Lung (tissue), 17 donors: ENCODE measurements at places on chromosomes 4 and X.
A peak's percentile ranks its signal among the peaks of the same experiment; 100 is the strongest.

- DNase-seq: peak; percentile 14
Measured at GRCh38 chrX:80812176-80812575, 2.5 kb upstream of the BRWD3 start.

GRCh38 chr4:68708566-68708965 is 38.1 kb upstream of the UGT2B15 start:
- DNase-seq: no peak

GRCh38 chrX:40949071-40949470 is 136.2 kb upstream of the USP9X start:
- DNase-seq: no peak

DNA sequence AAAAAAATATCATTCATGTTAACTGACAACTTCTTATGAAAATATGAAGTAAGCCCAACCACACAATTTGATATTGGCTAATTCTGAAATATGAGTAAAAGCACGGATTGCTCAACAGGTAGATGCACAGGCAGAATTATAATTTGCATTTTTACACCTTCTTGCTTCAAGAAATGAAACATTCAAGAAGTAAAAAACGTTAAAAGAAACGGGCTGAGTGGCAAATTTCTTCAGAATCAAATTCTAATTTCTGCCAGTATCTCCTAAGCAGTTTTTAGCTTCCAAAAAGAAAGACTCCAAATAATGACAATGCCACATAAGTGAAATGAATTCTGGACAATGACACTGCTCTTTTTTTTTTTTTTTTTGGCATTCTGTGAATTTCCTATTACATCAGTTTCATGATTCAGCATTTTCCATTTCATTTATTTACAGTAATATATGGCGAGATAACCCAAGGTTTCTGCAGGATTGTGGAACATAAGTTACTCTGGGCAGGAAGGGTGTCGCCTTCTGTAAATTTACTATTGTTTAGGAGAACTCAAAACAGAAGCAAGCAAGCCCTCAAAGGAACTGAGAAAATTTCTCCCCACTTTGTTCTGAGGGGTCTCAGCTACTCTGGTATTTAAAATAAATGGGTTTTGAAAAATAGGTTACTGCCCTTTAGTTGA is 1.4 kb downstream of the SEL1L3 start:
- peak; percentile 46 for DNase-seq

- no peak for DNase-seq
Measured at GRCh38 chr4:97106161-97106560, 1037.1 kb downstream of the STPG2 start.

DNA sequence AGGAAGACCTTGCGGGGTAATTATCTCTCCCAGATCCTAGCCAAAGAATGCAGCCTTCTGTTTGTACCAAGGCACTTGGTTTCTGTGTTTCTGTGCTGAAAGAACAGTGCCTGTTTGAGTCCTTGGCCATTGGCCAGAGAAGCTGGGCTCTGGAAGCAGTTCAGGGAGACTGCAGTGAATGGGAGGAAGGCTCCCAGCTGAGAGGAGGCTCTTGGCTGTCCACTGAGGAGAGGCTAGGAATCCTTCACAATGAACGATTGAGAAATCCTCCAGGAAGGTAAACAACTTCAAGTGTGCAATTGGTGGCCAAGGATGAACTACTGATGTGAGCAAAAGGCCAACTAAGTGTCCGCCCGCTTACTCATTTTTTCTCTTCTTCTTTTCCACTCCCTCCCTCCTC is 61.3 kb downstream of the HS3ST1 start:
- peak; percentile 87 for DNase-seq

DNA sequence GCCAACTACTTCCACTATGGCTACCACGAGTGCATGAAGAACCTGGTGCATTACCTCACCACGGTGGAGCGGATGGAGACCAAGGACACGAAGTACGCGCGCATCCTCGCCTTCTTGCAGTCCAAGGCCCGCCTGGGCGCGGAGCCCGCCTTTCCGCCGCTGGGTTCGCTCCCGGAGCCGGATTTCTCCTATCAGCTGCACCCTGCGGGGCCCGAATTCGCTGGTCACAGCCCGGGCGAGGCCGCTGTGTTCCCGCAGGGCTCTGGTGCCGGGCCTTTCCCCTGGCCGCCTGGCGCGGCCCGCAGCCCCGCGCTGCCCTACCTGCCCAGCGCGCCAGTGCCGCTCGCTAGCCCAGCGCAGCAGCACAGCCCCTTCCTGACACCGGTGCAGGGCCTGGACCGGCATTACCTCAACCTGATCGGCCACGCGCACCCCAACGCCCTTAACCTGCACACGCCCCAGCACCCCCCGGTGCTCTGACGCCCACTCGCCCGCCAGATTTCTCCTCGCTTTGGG is 2.1 kb downstream of the HELT start:
- peak; percentile 40 for DNase-seq

- no peak for DNase-seq
Measured at GRCh38 chrX:98357146-98357545, 1473.4 kb downstream of the RPA4 start.

DNA sequence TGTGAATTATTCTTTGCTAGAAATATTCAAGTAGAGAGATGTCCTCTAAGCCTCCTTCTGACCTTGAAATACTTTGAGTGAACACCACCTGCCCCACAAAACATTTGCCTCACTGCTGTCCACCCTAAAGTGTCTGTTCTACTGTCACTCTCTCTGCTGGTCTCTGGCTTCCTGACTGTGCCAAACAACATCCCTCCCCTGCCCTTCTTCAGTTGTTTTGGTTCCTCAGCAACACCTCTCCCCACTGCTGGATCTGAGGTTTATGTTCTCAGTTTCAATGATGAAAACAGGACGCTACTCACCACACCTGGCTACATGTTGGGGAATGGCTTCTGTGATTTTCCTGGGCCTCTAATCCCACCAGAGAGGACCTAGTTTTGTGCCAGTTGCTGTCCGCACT is 456.9 kb downstream of the BCOR start:
- DNase-seq: no peak

DNA sequence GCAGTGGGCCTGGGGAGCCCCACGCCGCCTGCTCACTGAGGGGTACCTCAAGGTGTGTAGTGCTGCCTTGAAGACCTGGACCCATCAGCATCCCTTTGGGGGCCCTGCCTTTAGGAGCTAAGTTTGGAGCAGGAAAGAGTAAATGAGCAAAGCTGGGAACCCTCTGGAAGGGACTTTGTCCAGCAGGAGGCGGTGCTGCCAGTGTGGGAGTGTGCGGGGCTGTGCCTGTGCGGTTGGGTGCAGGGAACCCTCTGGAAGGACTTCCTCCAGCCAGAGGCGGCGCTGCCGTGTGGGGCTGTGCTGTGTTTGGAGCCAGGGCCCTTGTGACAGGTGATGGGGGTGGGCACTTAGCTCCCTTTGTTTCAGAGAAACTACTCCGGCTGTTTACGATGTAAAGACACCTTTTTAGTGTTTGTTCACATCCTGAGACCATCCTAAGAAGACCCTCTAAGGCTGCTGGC is 25.8 kb downstream of the RGS12 start:
- DNase-seq: no peak

DNA sequence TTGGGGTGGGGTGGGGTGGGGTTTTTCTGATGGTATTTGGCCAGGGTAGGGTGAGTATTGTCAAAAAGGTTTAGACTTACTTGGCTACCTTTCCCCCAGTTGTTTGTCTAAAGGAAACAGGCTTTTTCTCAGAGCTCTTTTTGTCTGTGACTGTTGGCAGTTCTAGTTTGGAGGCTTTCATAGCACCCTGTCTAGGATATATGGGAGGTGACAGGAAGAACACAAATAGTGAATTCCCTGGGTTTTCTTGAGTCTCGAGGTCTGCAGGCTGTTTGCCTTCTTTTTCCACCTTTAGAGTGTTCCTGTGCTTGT is 13.5 kb downstream of the RPS6KA3 start:
- no peak for DNase-seq

GRCh38 chr4:36256398-36256891 is 12.1 kb upstream of the ARAP2 start:
- DNase-seq: no peak

GRCh38 chr4:13849778-13850177 is 222.3 kb upstream of the BOD1L1 start:
- DNase-seq: peak; percentile 25

GRCh38 chr4:123952530-123953274 is 556.1 kb downstream of the SPRY1 start:
- no peak for DNase-seq

GRCh38 chr4:173485164-173485563 is 44.9 kb downstream of the HAND2 start:
- no peak for DNase-seq
